Effector CD4-positive, alpha-beta T cell (primary cell): ENCODE measurements at places on chromosomes 13 and 19.

DNA sequence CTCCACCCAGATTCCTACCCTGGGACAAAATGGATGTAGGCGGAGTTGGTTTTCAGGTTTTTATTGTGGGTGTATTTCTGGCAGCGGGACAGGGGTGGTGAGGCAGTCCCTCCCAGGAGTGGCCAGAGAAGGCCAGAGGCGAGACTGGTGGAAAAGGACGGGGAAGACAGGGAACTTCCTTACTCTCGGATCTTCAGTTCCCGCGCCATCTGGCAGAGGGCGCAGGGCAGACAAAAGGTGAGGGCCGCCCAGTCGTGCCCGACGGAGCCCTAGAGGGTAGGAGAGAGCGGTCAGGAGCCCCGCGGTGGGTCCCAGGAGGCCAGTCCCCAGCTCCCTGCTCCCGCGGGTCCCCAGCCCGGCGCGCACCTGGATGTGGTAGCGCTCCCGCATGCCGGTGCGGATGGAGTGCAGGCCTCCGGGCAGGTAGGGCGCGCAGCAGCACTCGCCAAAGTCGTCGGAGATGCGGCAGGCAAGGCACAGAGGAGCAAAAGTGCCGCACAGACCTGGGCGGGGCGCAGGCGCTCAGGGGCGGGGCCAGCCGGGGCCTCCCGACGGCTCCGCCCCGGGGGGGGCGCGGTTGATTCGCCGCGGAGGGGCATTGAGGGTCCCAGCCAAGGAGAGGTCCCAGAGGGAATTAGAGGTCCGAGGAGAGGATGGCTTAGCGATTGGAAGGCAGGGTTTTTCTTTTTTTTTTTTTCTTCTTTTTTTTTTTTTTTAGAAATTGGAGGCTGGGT, 3.0 kb downstream of the CNFN start:
- peak; percentile 46 for DNase-seq

DNA sequence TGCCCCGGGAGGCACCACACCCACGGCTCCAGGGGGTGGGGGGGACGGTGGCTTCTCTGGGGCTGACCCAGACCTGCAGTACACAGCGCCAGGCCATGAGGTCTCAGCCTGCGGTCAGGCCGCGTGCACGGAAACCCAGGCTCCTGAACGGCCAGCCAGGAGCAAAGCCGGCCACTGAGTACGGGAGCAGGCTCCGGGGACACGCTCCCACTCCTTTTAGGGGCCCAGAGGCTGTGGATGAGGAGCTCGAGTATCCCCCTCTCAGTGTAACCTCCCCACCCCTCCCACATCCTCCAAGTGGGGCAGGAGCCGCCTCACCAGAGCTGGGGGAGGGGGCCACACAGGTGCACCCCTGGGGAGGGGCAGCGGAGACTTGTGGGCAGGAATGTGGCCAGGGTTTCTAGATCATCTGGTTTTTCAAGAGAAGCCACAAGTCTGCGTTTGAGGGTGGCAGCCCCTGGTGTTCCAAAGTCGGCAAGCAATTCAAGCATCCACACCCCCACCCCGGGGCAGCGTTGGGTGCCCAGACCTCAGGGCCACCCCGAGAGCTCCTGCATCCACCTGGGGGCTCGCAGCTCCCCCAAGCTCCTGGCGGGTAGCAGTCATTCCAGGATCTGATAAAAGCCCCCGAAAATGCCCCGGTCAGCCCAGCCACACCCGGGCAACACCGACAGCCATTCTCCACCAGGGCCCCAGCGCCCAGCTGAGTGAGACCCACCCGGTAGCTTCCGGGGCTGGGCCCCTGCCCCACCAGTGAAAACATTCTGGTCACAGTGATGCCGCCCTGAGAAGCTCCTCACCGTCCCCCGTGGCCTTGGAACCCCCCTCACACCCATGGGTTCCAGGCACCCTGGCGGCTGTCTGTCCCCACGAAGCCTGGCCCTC, 6.1 kb downstream of the SBNO2 start:
- no peak for DNase-seq

GRCh38 chr13:48004201-48004600, 3.1 kb upstream of the SUCLA2 start:
- DNase-seq: no peak

- DNase-seq: no peak
Observed at GRCh38 chr13:46339035-46339666, 47.9 kb downstream of the RUBCNL start.
